ENCODE measurements at places on chromosomes 7 and 10.

DNA sequence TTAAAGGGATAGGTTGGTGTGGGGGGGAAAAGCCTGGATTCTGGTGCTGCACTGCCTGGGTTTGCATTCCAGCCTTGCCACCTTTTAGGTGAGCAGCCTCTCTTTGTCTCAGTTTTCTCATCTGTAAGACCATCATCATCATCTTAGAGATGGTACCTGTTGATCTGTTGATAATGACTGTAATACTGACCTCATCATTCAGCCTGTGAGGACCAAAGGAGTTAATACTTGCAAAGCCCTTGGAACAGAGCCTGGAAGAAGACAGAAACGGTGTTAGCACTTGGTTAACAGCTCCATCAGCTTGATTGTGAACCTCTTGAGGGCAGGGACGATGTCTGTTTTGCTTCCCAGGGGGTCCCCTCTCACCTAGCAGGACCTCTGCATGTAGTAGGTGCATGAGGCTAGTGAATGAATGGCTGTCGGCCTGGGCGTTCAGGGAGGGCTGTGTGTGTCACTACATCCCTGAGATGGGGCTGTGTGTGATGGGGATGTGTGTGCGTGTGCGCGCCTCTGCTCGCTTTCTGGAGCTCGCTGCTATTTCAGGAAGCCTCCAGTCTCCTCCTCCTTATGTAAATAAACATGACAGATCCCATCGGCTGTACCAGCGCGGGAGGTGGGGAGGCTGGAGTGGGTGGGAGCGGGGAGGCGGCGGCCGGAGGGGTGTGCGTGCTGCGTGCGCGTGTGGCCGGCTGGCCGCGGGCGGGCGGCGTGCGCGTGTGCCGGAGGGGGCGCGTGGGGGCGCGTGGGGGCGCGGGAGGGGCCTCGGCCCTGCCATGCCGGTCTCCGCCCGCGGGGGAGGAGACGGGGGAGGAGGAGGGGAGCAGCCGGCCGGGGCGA lies 61.2 kb downstream of the NEURL1 start:
- peak; percentile 45 for DNase-seq

DNA sequence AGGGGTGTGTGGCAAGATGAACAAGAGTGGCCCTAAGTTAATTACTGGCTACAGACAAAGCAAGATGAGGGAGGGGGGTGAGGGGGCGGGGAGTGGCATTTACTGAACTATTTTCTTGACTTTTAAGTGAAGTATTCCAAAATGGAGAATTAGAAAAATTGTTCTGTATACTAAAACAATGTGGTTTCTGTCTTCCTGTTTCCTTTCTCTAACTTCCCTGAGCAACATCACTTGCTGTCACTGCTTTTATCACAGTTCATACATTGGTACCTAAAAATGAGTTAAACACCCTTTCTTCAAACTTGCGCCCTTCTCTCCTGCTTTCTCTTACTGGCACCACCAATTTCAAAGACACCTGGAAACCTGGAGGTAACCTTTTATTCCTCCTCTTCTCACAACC lies 21.6 kb downstream of the PDZD8 start:
- no peak for DNase-seq

DNA sequence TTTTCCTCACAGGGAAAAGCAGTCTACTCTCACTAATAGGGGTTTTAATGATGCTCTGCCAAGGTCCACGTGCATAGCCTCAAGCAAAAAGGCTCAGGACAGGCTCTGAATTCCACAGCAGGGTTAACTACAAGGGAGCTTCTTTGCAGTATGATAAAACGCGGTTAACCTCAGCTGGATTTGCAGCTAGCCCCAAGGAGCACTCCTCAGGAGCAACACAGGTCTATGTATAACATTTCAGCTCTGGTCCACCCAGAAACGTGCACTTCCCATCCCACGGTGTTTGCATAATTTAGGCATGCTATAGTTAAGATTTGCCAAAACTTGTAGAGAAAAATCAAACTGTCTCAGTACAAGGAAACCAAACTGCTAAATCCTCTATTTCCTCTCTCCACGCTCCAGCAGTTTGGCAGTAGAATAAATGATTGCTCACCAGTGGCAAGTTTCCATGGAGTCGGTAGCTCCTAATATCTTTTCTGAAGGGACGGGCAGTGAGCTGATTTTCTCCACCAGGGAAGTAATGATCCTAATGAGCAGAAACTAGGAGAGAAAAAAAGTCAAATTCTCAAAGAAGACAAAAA lies 13.1 kb upstream of the ASB4 start:
- DNase-seq = peak; percentile 15

DNA sequence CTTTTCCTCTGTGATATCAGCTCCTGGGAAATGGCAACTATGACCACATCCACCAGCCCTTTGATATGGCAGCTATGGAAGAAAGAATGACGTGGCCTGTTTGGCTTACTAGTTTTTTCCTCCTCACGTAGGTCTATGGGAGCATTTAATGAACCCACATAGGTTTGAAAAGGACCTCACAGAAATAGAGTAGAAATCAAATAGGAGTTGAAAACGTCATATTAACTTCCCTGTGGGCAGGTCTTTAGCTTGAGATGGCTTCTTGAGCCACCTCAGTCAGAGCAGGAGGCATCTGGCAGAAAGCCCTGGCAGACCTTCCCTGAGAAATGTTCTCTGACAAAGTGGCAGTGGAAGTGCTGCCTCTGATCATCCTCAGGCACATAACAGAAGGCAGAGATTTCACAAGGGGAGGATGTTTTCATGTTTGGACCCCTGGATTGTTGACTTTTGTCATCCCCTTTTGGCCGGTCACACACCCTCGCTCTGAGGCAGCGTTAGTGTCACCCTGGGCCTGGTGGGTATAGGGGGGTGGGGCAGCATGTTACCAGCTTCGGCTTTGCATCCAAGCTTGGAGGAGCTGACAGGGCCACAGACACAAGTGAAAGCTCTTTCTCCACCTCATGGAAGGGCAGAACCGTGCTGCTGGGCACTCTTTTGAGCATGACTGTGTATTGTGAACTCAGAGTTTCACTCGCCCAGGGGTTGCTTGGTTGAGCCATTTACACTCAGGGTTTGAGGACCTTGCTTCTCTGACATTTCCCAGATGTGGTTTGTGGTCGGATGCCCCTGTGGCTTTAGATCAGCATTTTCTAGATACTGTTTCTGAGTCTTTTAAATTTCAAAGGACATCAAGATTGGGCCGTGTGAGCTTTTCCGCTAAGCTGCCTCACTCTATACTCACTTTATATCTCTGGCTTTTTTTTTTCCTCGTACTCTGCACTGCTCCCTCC lies 184.2 kb downstream of the STK31 start:
- no peak for DNase-seq

DNA sequence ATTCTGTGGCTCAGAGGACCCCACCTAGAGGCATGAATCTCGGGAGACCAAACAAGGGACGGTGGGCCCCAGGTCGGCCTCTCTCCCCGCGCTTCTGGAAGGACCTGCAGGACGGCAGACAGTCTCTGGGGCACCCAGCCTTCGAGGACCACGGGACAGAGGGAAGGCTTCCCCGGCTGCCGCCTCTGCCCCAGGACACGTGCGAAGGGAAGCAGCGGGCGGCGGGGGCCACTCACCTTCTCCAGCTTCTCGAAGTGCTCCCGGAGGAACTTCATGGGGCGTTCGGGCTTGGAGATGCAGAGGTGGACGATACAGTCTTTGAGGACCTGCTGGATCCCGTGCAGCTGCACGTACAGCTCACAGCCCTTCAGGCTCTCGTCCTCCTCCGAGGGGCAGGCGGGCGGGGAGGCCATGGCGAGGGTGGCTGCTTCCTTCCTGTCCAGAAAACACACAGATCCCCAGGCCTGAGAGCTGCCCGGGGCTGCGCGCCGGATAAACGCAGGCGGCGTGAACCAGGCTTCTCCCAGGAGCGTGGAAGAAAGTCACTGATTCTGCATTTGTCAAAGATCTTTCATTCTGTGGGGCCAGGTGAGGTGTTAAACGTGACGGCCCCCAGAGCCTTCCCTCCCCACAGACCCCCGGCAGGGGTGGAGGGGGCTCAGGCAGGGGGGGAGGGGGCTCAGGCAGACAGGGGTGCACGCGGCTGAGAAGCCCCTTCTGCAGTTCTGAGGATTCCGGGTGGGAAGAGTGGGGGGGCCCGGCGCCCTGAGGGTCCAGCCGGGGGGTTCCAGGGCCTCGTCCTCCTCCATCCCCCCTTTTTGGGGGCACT lies 15.2 kb upstream of the DNAAF5 start:
- DNase-seq = peak; percentile 64

DNA sequence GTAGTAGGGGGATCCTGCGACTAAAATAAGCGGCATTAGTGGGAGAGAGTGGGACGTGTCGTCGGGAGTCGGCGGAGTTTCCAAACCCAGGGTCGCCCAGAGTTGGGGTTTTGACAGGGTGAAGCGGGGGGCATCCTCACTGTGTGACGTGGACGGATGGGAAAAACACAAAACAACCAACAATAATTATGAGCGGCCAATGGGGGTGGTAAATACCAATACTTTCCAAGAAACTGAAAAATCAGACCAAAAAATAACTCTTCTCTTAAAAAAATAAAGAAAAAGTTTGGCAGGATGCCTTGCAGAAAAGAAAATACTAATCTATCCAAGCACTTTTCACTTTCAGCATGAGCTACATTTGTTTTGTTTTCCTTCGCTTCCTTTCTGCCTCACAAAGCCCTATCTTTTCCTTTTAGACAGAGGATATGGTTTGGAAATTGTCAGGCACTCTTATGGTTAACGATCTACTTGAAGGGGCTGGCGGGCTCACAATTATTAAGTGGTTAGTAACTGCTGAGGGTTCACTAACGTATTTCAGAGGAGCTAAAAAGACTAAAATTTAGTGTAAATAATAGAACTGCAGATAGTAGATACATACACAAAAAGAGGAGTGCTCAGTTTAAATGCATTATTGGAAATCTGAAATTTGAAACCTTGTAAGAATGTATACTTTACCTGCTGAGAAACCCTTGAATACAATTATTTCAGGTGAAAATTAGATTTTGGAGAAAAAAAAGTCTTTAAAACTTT lies 802 bp upstream of the CDK6 start:
- DNase-seq = peak; percentile 31

Measured in dermis blood vessel endothelial cell (primary cell).